ENCODE measurements at places on chromosomes 6 and 20.

DNA sequence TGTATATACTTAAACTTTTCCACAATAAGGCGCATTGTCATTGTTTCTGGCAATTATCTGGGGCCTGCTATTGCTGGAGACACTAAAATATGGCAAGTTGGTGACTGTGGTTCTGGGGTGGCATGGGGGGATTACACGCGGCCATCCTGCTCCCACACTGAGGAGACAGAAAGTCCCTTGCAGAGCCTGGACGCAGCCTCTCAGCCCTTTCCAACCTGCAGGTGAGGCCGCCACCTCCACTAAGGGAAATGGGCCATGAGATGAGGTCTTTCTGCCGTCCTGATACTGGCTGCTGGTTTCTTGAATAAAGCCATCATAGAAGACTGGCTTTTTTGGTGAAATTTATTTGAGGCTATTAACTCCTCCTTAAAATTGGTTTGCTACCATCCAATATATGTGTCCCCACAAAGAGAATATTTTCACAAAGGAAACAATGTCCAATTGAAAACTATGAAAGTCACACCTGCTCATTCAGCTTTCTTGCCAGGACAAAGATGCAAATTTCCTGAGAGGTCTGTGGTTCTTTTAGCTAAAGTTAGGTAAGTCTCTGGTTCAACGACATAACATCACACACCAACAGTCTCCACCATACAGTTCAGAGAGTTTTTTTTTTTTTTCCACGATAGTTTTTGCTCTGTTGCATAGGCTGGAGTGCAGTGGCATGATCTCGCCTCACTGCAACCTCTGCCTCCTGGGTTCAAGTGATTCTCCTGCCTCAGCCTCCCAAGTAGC lies 13.0 kb downstream of the TXNDC5 start:
- no peaks in the 10 kb centered on the region for H3K27me3 ChIP-seq
- no peak overlapping the region for H3K27ac ChIP-seq
- H3K4me3 ChIP-seq: no peak overlapping the region
- no peaks in the 10 kb centered on the region for H3K4me1 ChIP-seq
- DNase-seq: no peak

DNA sequence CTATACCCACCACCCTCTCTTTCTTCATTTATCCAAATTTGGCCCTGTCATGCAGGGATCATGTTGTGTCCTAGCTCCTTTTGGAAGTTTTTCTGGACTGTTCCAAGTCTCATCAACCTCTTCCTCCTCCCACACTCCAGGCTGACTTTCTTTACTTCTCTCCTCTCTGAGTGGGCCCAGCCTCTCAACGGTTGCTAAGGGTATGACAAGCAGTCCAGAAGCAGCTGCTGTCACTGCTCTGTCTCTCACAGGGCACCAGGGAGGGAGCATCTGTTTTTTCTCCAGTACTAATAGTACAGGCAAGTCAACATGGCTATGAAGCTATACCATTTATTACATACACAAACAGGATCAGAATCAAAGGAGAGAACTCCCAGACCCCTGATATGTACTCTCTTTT lies 8.2 kb downstream of the NT5DC1 start:
- DNase-seq: no peak
- H3K27ac ChIP-seq: no peak overlapping the region
- H3K4me1 ChIP-seq: no peaks in the 10 kb centered on the region
- no peak overlapping the region for H3K4me3 ChIP-seq
- peaks cover 30% of the 10 kb centered on the region for H3K36me3 ChIP-seq

GRCh38 chr20:4896971-4897497 lies 104.3 kb downstream of the SLC23A2 start:
- no peak overlapping the region for H3K4me3 ChIP-seq
- no peaks in the 10 kb centered on the region for H3K27me3 ChIP-seq
- no peak for DNase-seq

DNA sequence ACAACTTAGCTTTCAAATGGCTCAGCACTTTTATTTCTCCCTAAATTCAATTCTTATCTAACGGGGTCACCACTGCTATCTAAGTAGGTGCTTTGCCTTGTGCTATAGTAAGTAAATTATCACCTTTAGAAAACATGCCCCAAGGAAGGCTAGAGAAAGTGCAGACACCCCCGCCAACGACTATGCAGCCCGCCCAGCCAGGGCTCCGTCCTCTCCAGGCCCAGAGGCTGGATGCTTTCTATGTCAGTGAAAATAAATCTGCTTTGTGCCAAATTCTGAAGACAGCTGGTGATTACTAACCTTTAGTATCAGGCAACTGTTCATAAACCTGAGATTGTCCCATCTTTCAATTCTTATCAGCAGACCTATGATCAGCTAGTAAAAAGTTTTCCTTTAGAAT lies 14.3 kb downstream of the KIAA0319 start:
- no peak for DNase-seq
- H3K27ac ChIP-seq: no peak overlapping the region
- H3K4me1 ChIP-seq: no peaks in the 10 kb centered on the region
- H3K27me3 ChIP-seq: no peaks in the 10 kb centered on the region

- H3K36me3 ChIP-seq: no peaks in the 10 kb centered on the region
- no peak for DNase-seq
- H3K27ac ChIP-seq: no peak overlapping the region
- no peaks in the 10 kb centered on the region for H3K27me3 ChIP-seq
Measured at GRCh38 chr6:21441386-21441785, 152.2 kb upstream of the SOX4 start.

- H3K36me3 ChIP-seq: no peaks in the 10 kb centered on the region
- H3K4me1 ChIP-seq: peaks cover 7% of the 10 kb centered on the region
- no peak overlapping the region for H3K4me3 ChIP-seq
- H3K27ac ChIP-seq: peak overlapping the region; percentile 17
- no peaks in the 10 kb centered on the region for H3K27me3 ChIP-seq
Measured at GRCh38 chr6:35164277-35164676, 23.1 kb upstream of the TCP11 start.

DNA sequence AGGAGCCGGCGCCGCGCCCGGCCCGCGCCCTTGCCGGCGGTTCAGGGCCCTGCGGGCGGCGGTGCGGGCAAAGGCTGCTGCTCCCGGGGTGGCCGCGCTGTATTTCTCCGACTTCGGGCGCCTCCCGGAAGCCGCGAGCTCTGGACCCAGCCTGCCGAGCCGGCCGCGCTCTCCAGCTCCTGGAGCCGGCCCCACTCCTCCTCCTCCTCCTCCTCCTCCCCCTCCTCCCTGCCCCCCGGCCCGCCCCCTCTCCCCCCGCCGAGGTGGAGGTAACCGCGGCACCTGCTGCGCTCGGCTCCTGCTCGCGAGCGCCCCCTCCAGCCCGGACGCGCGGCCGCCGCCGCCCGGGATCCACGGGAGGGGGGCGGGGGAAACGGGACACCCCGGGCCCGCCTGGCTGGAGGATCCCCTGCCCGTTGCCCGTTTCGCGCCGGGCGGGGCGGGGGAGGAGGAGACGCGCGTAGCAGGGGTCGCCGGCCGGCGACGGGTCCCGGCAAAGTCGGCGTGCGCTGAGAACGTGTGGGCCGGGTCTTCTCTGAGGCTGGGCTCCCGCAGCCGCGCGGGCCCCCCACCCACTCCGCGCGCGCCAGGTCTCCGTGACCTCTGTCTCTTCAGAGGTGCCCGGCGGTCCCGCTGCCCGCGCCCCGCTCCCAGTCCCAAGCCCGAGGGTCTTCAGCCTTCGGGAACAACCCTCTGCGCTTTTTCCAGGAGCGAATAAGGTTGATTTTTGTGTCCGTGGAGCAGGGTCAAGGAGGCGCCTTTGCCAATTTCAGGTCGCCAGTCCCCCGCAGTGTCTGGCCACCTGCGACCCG lies at the start of gene SLC22A23:
Gene SLC22A23, minus strand, starts transcription at position 153 of the 812 bp plus-strand sequence. CDS start 491 bp downstream, outside the sequence.
- H3K4me3 ChIP-seq: peak within 1 kb of the TSS; percentile 48
- no peak within 1 kb of the TSS for H3K27ac ChIP-seq
- no peaks in the 10 kb centered on the region for H3K36me3 ChIP-seq
- DNase-seq: no peak
- H3K27me3 ChIP-seq: peaks cover 15% of the 10 kb centered on the region

DNA sequence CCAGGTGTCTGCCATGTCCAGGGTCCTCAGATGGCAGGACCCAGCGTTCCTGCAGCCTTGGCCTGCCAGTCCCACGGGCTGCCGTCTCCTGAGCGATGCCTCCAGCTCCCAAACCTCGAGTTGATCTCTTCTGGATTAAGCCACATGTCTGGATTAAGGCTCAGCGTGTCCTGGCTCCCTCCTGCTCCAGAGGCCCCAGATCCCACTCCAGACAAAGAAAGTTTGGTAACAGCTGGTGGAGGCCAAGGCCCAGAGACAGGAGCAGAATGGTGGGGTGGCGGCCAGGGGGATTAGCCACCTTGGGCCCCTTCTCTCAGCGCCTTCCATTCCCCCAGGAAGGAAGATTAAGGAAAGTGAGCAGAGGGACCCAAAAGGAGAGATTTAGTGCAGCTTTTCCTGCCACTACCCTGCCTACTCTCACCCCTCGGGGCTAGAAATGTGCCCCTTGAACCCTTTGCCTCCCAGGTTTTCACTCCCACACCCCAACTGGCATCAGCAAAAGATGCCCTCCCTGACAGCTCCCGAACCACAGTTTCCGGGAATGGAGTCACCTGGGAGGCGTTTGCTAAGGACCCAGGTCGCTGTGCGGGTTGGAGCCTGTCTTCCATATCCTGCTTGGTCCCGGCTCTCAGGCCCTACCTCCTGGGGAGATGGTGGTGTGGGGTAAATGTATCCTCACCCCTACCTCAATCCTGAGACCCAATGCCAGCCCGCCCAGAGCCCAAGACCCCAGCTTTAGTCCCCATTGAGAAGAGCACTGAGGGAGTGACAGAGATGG lies 6.9 kb downstream of the SPDEF start:
- H3K27me3 ChIP-seq: no peaks in the 10 kb centered on the region
- H3K4me1 ChIP-seq: peaks cover 8% of the 10 kb centered on the region
- H3K27ac ChIP-seq: no peak overlapping the region
- no peak overlapping the region for H3K4me3 ChIP-seq

GRCh38 chr6:45427726-45428125 lies 50.0 kb upstream of the SUPT3H start:
- peaks cover 2% of the 10 kb centered on the region for H3K36me3 ChIP-seq
- DNase-seq: no peak
- no peak overlapping the region for H3K4me3 ChIP-seq
- no peaks in the 10 kb centered on the region for H3K27me3 ChIP-seq
- H3K27ac ChIP-seq: no peak overlapping the region

Data from Panc1 (cell line).